ENCODE measurements at places on chromosomes 5 and 9.

DNA sequence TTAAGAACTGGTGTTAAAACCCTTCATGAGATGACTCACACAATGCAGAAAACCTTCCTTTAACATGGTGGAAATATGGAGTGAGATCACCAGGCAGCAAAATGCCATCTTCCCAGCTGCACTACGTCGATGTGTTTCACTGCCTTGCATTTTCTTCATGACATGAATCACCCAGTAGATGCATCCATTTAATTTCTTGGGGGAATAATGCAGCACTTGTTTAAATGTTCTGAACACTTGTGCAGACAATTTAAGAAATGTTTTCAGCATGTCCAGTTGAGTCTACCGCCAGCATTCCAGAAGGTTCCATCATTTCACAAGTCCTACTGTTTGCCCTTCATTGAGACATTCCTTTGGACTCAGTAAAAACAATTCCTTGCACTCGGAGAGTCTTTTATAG lies 81.6 kb downstream of the ADAMTS16 start:
- no peak for DNase-seq

DNA sequence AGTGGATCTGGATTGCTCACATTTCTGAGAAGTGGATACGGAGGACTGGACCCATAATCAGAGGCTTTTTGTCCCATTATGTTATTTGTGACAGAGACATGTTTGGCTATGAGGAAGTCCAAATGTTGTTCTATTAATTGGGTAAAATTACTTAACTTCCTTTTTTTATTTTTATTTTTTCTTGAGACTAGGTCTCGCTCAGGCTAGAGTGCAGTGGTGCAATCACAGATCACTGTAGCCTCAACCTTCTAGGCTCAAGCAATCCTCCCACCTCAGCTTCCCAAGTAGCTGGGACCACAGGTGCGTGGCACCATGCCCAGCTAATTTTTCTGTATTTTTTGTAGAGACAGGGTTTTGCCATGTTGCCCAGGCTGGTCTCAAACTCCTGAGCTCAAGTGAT lies 11.9 kb upstream of the PGGT1B start:
- no peak for DNase-seq

GRCh38 chr5:109921735-109922380 lies 232.1 kb downstream of the MAN2A1 start:
- DNase-seq, result no peak

DNA sequence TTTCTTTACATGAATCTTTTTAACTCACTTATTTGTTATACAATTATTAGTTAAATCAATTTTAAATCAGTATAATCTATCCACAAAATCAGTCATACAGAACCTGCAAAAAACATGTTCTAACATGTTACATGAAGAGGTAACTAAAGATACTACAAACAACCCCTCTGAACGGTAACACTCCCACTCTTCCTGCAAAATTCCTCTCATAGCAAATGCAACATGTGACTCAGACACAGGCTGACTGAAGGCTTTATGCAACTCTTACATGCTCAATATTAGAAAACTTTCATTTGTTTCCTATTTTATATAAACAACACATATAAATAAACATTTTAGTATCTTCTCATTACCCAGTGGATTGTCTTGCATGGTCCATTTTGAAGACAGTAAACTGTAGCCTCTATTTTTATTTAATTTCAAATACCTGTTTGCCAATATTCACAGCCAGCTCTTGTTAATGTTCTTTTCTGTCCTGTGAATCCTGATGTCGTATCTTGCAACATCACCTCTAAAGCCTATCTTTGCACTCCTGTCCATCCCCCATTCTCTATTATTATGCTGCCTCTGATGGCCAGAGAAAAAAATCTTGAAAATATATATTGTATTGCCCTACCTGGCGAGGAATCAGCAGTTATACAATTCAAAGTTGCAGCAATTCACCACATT lies 100.5 kb upstream of the CCDC152 start:
- DNase-seq, result no peak

DNA sequence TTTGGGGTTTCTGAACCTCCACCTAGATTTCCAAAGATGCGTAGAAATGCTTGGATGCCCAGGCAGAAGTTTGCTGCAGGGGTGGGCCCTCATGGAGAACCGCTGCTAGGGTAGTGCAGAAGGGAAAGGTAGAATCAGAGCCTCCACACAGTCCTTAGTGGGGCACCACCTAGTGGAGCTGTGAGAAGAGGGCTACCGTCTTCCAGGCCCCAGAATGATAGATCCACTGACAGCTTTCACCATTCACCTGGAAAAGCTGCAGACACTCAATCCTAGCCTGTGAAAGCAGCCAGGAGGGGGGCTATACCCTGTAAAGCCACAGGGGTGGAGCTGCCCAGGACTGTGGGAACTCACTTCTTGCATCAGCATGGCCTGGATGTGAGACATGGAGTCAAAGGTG lies 13.3 kb upstream of the HSDL2 start:
- DNase-seq, result no peak

GRCh38 chr9:121199921-121200320 lies 1.7 kb downstream of the RAB14 start:
- DNase-seq, result no peak

GRCh38 chr5:154815684-154816247 lies 34.6 kb downstream of the FAXDC2 start:
- DNase-seq, result no peak

DNA sequence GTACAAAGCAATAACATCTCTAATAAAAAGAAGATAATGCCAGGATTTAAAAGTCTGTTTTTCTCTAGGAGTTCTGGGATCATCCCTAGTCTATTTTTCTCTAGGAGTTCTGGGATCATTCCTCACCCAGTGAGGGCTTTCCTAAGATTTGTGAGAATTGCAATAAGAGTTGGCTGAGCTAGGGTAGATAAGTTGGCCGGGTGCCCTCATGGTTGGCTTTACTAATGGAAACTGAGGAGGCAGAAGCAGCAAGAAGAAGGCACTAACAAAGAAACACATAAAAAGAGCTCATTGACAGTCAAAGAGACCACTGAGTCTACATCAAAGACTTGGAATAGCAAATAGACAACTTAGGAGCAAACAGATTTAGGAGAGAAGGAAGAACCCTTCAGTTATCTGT lies 4.2 kb downstream of the SLC1A3 start:
- DNase-seq, result no peak

- no peak for DNase-seq
Measured at GRCh38 chr5:132641241-132641723, 16.7 kb upstream of the IL13 start.

- no peak for DNase-seq
Measured at GRCh38 chr9:37956904-37957663, 53.2 kb upstream of the SLC25A51 start.

GRCh38 chr9:107460153-107461023 lies 29.2 kb downstream of the KLF4 start:
- no peak for DNase-seq

GRCh38 chr5:140240987-140241706 lies 61.8 kb downstream of the PFDN1 start:
- peak; percentile 68 for DNase-seq

- DNase-seq, result peak; percentile 67
Measured at GRCh38 chr9:3526997-3527940, 1.5 kb upstream of the RFX3 start.

GRCh38 chr5:39547553-39548154 lies 122.9 kb upstream of the DAB2 start:
- peak; percentile 77 for DNase-seq

- DNase-seq, result no peak
Measured at GRCh38 chr5:6317116-6317798, 61.1 kb downstream of the MED10 start.

- DNase-seq, result no peak
Measured at GRCh38 chr5:168334280-168334679, 42.8 kb downstream of the WWC1 start.

DNA sequence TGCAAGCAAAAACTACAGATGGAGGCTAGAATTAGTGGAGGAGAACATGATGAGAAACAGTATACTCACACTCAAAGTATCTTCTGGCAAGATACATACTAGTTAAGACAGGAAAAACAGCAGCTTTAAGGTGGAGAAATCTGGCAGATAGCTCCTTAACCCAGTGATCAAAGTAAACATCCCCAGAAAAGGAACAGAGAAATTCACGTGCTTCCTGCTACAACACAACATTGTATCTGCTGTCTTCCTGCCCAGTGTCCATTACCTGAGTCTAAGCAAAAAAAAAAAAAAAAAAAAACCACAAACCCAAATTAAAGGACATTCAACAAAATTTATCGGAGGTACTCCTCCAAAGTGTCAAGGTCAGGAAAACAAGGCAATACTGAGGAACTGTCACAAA lies 38.4 kb downstream of the ROR2 start:
- no peak for DNase-seq

GRCh38 chr5:172003746-172004145 lies 2.7 kb downstream of the FBXW11 start:
- DNase-seq, result no peak

- no peak for DNase-seq
Measured at GRCh38 chr9:124190761-124191160, 67.0 kb upstream of the NEK6 start.

DNA sequence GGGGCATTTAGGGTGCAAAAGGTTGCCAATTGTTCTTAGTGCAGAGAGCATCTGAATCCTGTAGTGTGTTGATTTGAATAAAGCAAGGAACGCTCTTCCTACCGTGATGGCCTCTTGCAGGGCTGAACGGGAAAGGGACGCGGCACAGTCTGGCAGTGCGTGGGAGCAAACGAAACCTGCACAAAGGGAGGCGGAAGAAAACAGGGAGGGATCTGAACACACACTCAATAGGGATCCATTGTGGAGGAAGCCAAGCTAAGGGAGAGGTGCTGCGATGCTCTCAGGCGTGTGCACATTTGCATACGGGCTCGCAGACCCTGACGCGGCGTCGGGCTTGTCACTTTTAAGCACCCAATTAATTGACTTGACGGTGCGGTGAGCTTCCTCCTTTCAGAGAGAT lies 414.0 kb upstream of the IRX1 start:
- peak; percentile 18 for DNase-seq

- DNase-seq, result no peak
Measured at GRCh38 chr5:131720714-131721113, 76.1 kb downstream of the FNIP1 start.

DNA sequence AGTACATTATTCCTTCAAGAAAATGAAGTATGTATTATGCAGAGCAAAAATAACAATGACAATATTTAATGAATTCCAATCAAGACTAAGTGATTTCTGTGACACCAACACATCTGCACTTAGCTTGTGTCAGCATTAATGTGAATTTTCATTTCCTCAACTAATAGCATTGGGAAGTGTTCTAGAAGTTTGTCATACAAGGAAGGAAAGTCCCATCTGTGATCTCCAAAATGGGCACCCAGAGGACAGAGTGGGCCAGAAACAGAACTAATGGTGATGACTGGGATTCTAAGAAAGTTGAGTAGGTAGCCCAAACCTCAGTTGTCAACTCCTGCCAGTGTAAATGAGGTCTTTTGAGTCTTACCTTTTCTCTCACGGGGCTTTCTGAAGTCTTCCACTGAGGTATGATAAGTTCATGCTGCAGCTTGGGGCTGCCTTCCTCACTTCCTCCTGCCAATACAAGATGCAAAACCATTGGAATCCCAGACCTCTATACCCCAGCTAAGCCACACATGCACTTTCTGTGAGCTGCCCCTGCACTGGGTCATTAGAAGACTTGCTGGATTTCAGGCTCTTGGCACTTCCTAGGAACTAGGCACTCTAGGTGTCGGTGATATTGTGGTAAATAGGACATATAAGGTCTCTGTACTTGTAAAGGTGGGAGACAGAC lies 4.9 kb downstream of the ADAM19 start:
- no peak for DNase-seq

GRCh38 chr9:111287127-111287526 lies 42.9 kb downstream of the OR2K2 start:
- no peak for DNase-seq

GRCh38 chr5:120545951-120546350 lies 81.9 kb downstream of the PRR16 start:
- no peak for DNase-seq

- no peak for DNase-seq
Measured at GRCh38 chr9:130407916-130408663, 36.7 kb upstream of the ASS1 start.

DNA sequence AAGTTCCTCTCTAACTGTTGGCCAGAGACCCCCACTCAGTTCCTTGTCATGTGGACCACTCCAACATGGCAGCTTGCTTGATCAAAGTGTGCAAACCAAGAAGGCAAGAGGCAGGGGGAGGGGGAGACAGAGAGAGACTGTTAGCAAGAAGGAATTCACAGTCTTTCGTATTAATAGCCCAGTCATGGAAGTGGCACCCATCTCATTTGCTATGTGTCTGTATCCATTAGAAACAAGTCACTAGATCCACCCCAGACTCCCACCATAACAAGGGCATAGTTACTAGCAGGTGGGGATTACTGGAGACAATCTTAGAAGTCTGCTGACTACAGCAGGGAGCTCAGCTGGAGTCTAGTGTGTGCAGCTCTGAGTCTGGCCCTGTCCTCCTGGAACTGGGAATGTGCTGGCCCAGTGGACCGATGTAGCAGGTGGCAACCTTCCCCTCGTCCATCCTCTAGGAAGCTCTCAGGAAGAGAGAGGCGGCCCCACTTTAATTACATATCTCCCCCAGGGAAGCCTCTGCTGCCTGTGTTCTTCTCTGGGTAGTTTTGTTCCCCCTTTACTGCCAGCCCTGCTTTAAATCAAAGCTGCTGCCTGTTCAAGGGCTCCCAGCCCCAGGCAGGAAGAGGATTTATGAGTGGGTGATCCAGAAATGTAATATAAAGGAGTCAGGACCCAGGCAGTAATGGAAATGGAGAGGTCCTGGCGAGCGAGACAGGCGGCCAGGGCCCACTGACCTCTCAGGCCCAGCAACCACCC lies 47.8 kb upstream of the ALDH1B1 start:
- no peak for DNase-seq

- DNase-seq, result peak; percentile 24
Measured at GRCh38 chr9:32968101-32969011, 33.1 kb downstream of the APTX start.

DNA sequence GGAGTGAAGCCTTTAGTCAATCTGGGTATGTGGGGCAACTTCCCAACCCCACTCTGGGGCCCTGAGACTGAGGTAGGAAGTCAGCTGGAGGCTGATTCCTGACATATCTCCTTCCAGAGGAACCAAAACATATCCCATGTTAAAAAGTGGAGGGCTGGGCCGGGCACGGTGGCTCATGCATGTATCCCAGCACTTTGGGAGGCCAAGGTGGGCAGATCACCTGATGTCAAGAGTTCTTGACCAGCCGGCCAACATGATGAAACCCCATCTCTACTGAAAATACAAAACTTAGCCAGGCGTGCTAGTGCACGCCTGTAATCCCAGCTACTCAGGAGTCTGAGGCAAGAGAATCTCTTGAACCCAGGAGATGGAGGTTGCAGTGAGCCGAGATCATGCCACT lies 44.0 kb downstream of the CXXC5 start:
- DNase-seq, result no peak

- peak; percentile 50 for DNase-seq
Measured at GRCh38 chr5:134465816-134466240, 54.1 kb upstream of the CDKN2AIPNL start.
